ENCODE measurements at places on chromosomes 2 and 18.

DNA sequence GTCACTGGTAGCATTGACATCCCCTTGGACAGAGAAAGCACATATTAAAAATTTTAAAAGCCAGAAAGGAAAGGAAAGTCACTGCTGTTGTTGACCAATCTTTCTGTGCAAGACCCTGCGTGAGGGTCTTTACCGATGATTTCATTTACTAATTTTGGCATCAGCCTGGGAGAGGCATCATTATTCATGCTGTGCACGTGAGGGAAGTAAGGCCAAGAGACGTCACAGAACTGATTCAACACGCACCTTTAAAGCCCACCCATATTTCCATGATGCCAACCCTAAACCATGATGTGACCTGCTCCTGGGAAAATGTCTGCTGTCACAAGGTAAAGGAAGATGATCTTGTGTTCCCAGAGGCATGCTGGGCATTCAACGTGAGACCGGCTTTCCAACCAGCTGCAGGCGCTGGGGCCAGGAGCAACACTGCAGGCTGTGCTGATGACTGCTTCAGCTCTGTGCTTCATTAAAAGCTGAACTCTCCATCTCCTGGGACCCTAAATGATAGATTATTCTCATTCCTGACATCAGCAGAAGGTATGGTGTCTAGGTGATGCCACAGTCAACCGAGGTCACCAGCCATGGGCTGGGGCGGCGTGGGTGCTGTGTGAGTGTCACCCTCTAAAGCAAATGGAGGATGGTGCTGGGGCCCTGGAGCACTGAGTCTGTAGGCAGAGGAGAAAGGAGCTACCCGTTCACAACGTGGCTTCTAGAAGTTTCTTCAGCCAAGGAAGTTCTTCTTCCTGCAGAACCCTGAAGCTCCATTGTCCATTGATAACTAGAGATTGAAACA lies 53.9 kb downstream of the TMEM18 start:
- DNase-seq: no peak

GRCh38 chr2:234974501-234975385 lies 22.9 kb downstream of the SH3BP4 start:
- DNase-seq: peak; percentile 58

GRCh38 chr18:76948345-76948744 lies 126.0 kb downstream of the ZNF236 start:
- DNase-seq: no peak

DNA sequence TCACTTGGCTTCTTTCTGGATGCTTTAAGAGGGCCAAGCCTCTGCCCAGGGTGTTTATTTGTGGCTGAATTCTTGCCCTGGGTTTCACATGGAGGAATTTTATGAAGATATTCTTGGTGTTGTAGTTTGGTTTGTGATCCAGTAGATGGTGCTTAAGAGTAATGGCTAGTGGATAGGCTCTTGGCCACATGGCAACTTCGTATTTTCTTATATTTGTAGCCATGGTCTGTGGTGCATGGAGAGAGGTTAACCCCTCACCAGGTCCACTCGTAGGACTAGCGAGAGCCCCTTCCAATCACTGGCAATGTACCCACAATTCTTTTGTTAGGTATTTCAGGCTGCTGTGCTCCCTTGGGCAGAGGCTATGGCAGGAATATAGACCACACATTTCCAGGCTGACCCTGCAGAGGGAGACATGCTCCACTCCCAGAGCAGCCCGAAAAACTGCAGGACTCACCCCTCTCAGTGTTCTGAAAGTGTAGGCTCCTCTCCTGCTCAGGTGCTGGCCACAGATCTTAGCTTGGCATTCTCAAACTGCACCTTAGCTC lies 582.1 kb upstream of the SETBP1 start:
- no peak for DNase-seq

- DNase-seq: no peak
Observed at GRCh38 chr18:57241869-57242268, 95.0 kb downstream of the BOD1L2 start.

GRCh38 chr18:55144193-55144930 lies 185.1 kb upstream of the CCDC68 start:
- no peak for DNase-seq

DNA sequence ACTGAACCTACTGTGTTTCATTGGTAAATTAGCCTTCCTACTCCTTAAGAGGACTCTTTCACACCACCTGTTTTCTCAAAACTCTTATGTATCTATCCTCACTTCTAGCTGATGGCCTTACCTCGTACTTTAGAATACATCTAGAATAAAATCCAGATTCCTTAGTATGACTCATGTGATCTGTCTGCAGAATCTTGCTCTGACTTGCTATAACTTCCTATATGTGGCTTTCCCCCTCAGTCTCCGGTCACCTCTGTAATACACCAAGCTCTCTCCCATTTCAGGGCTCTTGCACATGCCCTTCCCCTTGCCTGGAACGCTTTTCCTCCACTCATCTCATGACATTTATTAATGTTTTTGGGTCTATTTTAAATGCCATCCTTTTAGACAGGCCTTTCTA lies 95.6 kb upstream of the LHCGR start:
- no peak for DNase-seq

- no peak for DNase-seq
Observed at GRCh38 chr2:239780236-239780994, 244.7 kb downstream of the NDUFA10 start.

DNA sequence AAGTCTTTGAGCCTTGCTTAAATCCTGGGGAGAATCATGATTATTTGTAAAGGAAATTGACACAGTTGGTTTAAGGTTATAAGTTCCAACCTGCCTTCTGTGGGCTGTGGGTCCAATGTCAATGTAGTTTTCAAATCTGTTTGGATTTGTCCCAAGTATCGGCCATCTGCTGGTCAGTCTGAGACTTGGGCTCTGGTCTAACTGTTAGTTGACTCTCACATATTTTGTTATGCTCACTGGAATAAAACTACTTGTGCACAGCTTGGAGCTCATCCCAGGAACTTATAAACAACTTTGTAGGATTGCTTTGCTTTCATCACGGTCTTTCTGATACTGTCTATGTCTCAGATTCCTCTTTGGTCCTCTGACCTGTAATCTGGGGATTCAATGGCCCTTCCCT lies 1026.2 kb upstream of the ZEB2 start:
- peak; percentile 12 for DNase-seq

- no peak for DNase-seq
Observed at GRCh38 chr2:133627741-133628140, 59.5 kb upstream of the NCKAP5 start.

- no peak for DNase-seq
Observed at GRCh38 chr2:62768615-62769014, 63.1 kb downstream of the EHBP1 start.

- no peak for DNase-seq
Observed at GRCh38 chr2:69545477-69545932, 98.0 kb downstream of the AAK1 start.

DNA sequence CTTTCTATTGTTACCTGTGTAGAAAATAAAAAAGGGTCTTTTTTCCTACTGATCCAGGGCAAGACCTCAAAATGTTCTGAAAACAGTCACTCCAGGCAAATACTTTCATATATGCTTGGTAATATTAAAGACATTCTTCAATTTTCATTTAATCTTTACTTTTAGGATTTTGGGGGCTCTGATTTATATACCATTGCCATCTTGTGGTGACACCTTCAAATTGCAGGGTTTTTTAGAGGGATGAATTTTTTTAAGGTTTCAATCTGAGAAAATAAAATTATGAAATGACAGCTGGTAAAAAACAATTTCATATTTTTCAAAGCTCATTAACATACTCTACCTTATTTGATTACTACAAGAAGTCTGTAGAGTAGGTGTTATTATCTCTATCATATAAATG lies 26.8 kb downstream of the MAPK4 start:
- DNase-seq: no peak

DNA sequence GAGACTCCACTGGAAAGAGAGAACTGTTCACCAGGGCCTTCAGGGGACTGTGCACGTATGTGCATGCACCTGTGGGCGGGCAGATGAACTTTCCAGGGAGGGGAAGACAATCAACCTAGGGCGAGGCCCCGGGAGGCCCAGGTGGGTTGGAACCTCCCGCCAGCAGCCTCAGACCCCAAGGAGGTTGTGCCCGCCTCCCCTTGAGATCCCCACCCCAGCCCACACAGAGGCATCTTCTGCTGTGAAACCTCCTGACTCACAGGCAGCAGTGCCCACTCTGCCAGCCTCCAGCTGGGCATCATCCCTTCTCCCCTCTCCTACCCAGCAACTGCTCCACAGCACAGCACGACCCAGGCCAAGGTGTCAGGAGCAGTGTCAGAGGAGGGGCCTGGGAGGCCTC lies 54.4 kb downstream of the FAM178B start:
- no peak for DNase-seq

GRCh38 chr2:100174026-100174431 lies 31.6 kb upstream of the AFF3 start:
- DNase-seq: peak; percentile 27

GRCh38 chr18:56647951-56648893 lies 2.9 kb upstream of the WDR7 start:
- DNase-seq: no peak

DNA sequence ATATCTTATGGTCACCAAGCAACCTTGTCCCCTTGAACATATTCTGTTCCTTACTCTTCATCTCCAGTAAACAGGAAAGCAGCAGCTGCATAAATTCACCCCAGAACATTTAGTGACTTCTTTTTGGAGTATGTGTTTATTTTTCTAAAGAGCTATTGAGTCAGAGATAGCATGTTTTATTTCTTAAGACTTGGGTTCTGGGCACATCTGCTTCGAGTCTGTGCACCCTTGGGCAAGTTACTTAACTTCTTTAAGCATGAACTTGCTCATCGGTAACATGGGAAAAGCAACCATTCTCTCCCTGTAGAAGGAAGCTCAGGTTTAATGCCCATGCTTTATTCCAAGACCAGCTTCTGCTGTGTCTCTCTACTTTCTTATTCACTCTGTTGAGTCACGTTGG lies 309.3 kb upstream of the MEX3C start:
- DNase-seq: no peak

- DNase-seq: no peak
Observed at GRCh38 chr2:17857021-17857420, 21.4 kb upstream of the KCNS3 start.

GRCh38 chr2:223396993-223397392 lies 205.2 kb downstream of the SCG2 start:
- no peak for DNase-seq

- no peak for DNase-seq
Observed at GRCh38 chr2:74910245-74910644, 48.2 kb upstream of the POLE4 start.

DNA sequence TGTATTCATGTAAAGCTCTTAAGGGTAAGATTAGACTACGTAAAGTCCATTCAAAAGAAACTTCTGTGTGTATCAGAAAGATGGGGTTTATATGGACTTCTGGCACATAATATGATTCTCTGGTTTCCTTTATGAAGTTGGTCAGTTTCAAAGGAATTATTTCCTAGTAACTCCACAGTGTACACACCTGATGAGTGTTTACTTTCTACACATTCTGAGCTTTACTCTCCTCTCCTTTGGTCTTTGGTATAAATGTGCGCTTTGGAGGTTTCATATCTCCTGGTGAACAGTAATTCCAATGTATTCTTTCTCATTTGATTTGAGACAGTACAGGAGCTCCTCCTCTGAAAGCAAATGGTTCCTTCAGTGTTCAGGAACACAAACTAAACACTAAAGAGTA lies 88.1 kb downstream of the OXER1 start:
- no peak for DNase-seq

Measured in AG09319 (cell line).